ENCODE measurements at places on chromosomes 2 and 18.

- DNase-seq: no peak
Measured at GRCh38 chr2:83578405-83578804, 880.7 kb downstream of the SUCLG1 start.

- no peak for DNase-seq
Measured at GRCh38 chr2:113180131-113180946, 6.6 kb downstream of the PSD4 start.

- DNase-seq: no peak
Measured at GRCh38 chr2:203623096-203623495, 83.3 kb upstream of the CD28 start.

DNA sequence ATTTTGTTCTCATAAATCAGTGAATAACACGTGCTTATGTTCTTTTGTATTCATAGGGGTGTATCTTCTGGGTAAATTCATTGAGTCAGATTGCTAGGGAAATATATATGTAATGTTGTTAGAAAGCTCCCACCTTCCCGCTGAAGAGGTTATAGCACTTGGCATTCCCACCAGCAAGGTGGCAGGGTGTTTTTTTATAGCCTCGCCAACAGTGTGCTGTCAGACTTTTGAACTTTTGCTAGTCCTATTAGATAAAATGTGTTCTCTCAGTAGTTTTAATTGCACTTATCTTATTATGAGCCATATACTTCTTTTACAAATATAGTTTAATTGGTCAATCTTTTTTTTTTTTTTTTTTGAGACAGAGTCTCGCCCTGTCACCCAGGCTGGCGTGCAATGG is 31.0 kb downstream of the MRPS9 start:
- DNase-seq: no peak

DNA sequence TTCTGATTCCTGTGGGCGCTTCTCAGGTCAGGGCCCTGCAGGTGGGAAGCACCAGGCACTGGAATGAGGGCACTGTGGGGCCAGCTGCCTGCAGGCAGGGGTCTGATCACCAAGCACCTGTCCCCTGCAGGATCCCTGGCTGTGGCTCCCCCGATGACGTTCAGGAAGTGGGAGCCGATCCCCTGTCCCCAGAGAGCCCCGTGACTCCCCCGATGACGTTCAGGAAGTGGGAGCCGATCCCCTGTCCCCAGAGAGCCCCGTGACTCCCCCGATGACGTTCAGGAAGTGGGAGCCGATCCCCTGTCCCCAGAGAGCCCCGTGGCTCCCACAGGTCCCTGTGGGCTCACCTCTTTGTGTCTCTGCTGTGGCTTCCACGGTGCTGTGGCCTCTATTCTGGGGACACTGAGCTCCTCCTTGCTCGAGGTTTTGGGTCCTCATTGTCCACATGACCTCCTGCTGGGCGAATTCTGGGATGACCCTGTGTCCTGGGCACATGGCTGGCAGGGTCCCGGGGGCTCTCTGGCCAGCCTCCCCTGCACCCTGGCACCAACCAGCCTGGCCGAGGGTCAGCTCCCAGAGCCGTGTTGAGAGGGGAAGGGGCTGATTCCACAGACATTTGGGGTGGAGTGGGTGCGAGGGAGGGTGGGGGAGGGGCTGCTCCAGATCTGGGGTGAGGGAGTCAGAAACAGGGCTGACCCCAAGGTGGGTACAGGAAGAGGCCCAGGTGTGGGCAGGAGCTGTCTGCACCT is 4.8 kb downstream of the NEU4 start:
- DNase-seq: no peak

DNA sequence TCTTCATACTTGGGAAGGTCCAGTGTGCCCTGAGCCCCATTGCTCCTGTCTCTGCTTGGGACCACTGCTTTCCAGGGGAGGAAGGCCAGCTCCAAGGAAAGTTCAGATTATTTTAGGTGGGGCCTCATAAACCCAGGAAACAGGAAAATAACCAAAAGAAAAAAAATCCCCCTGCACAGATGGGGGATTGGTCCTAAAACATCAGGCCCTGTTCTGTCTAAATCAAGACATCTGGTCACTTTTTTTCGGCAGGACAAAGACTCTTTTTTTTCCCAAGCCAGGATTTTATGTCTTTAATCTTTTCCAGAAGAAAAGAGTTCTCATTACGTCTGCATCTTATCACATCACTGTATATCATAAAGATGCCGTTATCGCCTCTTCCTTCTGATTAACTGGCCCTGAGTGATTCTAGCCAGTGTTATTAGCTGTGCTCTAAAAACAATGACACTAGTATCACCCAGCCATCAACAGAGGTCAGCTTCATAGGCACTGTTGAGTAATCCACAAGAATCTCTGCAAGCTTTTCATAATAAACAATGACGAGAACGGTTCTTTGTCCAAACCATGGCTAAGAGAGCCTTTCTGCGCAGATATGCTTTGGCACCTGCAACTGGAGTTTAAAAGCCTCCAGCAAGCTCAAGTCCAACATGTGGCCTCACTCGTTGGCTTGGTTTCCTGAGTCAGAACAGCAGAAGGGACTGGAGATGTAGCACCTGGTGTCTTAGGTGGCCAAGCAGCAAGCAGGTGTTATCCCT is 138.2 kb downstream of the VAPA start:
- DNase-seq: no peak

DNA sequence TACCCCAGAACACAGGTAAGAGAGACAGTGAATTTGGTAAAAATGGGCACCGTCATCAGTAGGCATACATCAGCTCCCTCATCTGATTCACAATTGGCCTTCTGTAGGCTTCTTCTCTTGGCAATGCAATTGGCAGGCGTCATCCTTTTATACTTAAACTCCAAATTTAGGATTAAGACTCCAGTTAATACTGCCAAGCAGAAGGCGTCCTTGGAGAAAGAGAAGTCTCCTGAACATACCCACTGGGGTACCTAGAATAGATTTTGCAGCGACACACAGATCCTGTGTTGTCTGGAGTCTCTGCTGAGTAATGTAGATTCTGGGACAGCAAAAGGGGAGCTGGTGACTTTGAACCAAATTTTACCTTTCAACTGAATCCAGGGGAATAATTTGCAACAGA is 592 bp upstream of the METAP1D start:
- DNase-seq: no peak

DNA sequence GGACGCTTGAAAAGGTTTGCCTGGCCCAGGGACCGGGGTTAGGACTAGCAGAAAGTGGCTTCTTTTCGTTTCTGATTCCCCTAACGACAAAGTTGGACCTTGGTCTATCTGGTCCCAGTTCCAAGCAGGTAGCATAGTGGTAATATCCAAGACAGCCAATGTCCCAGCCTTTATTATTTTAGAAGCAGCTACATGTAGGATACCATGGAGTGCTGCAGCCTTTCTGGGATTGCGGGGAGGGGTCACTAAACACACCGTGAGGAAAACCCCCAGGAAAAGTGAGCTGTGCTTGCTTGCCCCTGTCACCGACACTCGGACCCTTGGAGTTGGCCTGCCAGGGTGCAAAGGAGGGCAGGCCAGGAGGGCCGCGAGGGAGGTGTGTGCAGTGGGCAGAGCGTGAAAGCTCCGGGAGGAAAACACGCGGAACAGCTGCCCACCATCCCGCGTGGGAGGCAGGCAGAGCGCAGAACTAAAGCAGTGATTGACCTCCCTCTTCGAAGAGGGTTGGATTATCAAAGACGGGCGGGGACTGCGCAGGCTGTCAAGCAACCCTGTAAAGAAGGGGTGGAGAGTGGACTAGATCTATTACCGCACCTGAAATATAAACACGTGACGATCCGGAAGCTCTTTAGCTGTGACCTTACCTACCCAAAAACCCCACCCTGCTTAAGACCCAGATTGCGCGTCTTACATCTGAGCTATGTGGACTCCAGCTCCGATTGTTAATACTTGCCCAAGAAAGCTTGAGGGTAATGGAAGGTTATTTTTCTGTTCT is 624 bp upstream of the MAP4K3 start:
- DNase-seq: peak; percentile 35

DNA sequence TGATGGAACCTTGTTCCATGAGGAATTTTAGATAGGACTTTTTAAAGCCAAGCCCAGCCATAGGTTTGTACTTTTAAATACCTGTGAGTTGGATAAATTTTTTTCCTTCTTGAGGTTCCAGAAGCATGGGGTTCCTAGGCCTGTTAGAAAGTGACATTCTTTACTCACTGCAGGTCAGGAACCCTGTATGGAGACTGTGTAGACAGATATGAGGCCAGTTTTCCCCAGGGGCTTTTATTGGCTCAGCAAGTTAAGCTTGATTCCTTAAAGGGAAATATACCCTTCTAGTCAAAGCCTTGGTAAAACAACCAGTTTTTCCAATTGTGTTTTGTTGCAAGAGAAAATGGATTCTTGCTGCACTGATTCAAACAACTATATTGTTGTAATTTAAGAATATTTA is 38.4 kb upstream of the GMCL1 start:
- no peak for DNase-seq

DNA sequence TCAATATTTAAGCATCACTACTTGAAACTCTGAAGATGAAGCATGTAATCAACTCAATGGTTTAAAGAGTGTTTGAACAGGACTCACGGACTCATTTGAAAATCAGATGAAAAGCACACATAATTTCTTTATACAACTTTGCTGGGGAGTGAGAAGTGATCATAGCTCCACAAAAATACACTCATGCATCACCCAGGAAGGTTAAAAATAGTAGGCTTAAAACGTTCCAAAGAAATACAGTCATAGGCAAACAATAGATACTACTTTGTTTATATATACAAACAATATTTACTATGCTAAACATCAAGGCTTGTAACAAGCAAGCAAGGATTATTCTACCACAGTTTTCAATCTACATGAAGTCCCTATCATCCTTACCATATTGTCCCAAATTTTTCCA is 11.6 kb downstream of the HNRNPLL start:
- DNase-seq: no peak

DNA sequence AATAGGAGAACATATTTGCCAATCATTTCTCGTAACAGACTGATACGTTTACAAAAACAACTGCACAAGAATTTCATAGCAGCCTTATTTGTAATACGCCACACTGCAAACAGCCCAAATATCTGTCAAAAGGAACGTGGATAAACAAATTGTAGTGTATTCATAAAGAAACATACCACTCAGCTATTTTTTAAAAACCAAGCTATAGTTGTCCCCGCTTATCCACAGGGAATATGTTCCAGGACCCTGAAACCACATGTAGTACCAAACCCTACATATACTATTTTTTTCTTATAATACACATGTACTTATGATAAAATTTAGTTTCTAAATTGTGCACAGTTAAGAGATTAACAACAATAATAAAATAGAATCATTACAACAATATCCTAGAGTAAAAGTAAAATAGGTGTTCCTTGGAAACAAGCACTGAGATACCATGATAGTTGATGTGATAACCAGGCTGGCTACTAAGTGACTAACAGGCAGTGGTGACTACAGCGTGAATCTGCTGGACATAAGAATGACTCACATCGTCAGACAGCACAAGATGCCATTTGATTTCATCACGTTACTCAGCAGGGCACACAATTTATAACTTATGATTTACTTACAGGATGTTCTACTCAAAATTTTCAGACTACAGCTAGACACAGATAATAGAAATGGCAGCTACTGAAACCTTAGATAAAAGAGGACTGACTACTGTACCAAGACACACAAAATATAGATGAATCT is 367.4 kb downstream of the NCKAP5 start:
- no peak for DNase-seq

GRCh38 chr2:33729353-33729752 is 130.3 kb upstream of the FAM98A start:
- no peak for DNase-seq

GRCh38 chr2:152657043-152657442 is 60.2 kb downstream of the PRPF40A start:
- no peak for DNase-seq

GRCh38 chr18:23735021-23735464 is 45.8 kb downstream of the LAMA3 start:
- DNase-seq: no peak

DNA sequence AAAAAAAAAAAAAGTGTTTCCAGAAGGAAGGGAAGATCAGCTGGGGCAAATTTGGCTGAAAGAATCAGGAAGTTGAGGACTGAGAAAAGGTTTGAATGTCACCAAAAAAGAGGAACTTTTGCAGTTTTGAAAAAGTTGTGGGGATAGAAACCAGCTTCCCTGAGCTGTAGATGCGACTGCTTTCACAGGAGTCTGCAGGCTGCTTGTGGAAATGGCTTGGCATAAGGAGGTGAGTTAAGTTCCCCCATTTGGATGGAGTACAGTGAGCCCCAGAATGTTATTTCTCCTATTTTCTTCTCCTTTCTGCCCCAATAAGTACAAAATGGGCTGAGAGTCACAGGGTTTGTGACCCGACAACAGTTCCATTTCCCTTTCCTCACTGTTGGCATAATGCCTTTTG is 16.5 kb upstream of the ME2 start:
- DNase-seq: no peak

DNA sequence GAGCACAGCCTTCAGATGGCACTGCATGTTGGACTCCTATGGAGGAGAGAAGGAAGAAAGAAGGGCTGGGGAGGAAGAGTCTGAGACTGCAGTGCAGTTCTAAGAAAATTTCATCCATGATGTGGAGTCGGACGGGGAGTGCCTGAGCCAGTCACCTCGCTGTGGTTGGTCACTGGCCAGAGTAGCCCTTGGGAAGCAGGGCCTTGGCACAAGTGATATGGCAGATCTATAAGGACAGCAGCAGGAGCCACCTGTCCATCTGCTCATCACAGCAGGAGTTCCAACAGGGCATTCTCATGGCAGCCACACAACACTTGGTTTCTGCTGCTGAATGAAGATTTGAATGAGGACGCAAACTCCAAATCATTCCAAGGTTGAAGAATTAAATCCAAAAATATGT is 314.8 kb downstream of the CYP26B1 start:
- no peak for DNase-seq

GRCh38 chr18:62281684-62282083 is 43.4 kb upstream of the TNFRSF11A start:
- no peak for DNase-seq

GRCh38 chr2:176526995-176527901 is 258.0 kb downstream of the MTX2 start:
- DNase-seq: no peak

DNA sequence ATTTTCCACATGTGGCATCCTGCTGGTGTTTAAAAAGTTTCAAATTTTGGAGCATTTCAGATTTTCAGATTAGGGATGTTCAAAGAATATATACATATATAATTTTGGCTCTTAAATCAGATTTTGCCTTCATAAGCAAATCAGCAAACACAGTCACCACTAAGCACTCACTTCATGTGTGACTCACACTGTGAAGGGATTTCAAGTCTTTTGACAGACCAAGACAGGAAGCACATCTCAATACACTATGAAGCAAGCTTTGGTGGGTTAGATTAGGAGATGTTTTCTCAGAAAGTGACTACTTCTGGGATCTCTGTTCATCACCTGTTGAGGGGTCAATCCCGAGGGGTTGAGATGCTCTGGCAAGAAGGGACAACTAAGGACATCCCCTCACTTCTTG is 227.8 kb upstream of the RBBP8 start:
- DNase-seq: no peak

DNA sequence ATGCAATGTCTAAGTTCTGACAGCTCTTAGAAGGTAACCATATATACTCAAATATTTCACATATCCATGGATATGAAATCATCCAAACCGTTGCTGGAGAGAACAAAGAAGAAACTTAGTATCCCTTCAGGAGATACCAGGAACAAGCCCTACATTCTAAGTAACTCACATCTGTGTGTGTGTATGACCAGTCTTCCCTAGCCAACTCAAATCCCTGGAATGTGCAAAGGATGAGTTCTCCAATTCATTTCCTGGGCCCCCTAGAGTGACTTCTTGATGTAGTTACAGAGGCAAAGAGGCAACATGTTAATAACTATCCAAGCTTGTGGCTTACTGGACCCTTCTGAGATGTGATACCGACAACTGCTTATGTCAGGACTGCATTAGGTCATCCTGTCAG is 20.1 kb downstream of the TPGS2 start:
- no peak for DNase-seq

GRCh38 chr18:23094411-23095190 is 40.7 kb upstream of the CABLES1 start:
- no peak for DNase-seq

All from NCI-H774 (cell line).